Neural progenitor cell (in vitro differentiated cells): ENCODE measurements at places on chromosomes 13 and 19. TPM values are rescaled to one million over a fixed set of nuclear protein-coding genes. Genes with fewer than 3 reads are reported as not detected.
A peak's percentile ranks its signal among the peaks of the same experiment; 100 is the strongest.

DNA sequence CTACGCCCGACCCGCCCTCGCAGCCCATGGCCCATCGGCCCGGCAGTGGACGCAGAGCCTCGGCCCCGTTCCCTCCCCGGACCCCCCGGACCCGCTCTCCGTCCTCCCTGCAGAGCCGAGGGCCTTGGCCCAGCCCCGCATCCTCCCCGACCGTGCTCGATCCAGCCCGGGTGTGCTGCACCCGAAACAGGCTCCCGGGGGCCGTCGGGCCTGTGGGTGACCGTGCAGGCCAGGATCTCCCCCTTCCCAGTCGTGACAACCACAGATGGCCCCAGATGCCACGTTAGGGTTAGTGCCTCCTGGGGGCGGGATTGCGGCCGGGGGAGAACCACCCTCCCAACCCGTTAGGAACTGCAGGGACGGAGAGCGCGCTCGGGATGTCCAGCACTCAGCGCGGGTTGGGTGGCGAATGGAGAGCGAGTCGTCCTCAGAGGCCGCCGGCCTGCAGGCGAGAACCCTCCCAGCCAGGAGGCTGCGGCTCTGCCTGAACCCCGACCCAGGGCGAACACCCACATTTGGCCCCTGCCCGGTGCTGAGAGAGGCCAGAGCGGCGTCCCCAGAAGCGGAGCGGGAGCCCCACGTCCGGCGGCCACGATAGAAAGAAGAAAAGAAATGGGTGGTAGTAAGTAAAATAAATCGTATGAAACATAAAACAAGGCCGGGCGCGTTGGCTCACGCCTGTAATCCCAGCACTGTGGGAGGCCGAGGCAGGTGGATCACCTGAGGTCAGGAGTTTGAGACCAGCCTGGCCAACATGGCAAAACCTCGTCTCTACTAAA is 6.7 kb upstream of the MADCAM1 start:
- peak; percentile 77 for DNase-seq

GRCh38 chr19:11092181-11092538 is 2.9 kb downstream of the LDLR start:
- no peak for DNase-seq

Gene ZNF544
- 86.0 and 104 TPM in 2 replicates for total RNA-seq

Gene ZNF575
- not detected in 2 replicates for total RNA-seq

GRCh38 chr13:69565334-69565733 is 542.3 kb upstream of the ATXN8OS start:
- peak; percentile 56 for DNase-seq

GRCh38 chr13:75440100-75440499 is 41.9 kb downstream of the TBC1D4 start:
- no peak for DNase-seq

DNA sequence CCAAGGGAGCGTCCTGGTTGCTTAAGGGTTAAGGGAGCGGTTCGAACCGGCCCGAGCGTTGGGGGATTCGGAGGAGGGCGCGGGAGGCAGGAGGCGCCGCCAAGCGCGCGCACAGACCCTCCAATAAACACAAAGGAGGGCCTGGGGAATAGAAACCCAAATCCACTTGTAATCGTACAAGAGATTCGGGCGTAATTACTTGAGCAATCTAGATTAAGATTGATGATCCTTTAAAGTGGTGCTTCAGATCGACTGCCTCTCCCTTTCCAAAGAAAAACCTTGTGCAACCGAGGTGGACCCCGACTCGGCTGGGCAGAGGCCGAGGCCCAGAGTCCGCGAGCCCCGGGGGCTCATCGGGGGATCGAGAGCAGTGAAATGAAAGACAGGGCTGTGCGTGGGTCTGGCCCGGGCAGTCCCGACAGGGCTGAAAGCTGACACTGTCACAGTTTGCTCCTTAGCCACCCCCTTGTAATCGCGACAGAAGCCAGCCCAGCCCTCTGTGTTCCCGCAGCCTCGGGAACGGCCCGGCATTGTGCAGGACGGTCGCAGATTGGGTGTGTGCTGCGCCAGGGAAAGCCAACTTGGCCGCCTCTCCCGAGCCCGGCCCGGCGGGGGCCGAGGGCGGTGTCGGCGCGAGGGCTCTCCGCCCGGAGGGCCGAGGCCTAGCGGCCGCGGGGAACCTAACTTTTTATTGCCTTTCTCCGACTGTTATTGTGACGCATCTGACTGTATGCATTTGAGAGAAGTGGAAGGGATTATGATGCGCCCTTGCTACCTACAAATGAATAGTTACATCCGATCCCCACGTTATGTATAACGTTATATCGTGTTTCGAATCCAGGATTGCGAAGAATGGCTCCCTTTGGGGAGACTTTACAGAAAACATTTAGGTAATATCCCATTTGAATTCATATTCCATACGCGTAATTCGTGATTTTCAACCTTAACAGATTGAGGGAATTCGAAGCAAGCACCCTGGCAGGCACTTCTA is 5.5 kb downstream of the MAB21L1 start:
- peak; percentile 89 for DNase-seq

Gene METTL21C
- total RNA-seq = not detected in 2 replicates

Gene F10
- total RNA-seq = 2.0 and 6.8 TPM in 2 replicates

Gene TDRD12
- total RNA-seq = 0.07 and 0.56 TPM in 2 replicates

DNA sequence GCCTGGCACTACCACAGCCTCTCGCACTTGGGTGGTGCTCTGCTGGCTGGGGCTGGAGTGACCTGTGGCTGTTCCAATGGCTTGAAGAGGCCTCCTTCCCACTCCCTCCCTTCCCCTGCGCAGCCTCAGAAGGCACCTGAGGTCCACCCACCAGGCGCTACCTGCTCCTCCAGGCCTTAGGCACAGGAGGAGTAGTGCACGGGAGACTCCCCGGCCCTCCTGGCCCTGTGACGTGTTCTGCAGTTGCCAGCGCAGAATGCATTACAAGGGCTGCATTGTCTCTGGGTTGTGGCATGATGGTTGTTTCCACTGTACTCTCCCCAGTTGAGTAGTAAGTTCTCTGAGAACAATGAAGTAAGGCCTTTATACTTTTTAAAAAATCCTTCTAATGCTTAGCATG is 128.6 kb downstream of the TEX29 start:
- no peak for DNase-seq

Gene CDX2
- total RNA-seq = not detected in 2 replicates
